Activated CD8-positive, alpha-beta memory T cell treated with anti-CD3 and anti-CD28 coated beads for 48 hours (primary cell): ENCODE measurements at places on chromosomes 7 and 10.

DNA sequence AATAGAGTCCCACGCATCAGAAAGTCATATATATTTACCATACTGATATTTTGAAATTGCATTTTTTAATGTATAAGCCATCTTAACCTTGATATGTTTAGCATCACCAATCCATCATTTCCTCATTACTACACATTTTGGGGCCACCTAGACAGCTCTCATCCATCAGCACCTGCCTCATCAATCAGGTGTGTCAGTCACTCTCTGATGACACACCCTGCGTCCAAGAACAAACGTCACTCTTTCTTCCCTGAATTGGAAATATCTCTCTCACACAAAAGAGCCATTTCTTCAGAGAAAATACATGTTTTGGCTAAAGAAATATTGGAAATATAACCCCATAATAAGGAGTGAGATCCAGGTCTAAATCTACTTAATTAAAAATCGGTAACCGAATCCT is 38.9 kb upstream of the RSU1 start:
- no peak for DNase-seq

DNA sequence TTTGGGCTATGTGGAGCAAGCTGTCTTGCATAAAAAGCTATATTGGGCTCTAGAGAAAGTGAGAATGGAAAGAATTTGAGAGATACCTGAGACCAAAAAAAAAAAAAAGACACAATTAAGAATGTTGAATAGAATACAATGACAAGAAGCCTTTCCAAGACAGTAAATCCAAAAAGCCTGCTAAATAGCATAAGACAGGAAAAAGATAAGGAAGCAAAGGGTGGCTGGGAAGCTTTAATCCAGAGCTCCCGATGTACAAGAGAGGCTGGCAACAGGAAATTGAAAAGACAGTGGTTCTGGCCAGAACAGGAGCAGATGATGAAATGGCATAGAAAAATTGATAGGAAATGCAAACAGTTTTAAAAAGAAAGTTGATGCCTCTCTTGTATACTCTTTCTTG is 174.9 kb downstream of the CACNA2D1 start:
- no peak for DNase-seq

DNA sequence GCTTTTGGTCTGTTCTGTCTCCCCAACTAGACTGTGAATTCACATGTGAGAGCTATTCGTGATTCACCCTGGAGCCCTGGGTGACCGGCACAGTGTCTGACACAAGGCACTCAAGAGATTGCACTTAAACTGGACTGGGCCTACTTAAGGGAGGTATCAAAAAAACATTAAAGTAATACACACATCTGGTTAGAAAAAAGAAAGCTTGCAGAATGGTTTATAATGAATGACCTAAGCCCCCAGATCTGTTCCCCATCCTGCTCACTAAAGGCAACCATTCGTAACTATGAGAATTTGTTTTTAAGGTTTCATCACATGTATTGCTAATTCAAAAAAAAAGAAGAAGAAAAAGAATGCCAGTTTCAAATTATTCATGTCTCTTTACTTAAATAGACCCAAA is 74.5 kb downstream of the DGKI start:
- no peak for DNase-seq

DNA sequence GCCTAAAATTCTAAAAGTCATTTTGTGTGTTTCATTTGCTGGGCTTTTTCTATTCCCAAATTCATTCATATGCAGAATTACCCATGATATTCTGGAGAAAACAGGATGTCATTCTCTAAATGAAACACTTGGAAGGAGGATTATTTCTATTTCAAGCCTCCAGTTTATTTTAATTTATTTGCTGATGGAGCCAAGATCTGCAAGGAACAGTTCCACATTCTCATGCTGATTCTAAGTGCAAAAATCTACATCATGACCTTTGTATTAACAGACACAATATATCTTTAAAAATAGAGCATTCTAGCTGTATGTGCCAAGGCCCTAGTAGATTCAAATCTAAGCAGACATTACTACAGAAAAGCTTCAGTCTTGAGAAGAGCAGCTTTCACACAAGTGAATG is 51.3 kb upstream of the KCND2 start:
- DNase-seq: no peak

- DNase-seq: no peak
Observed at GRCh38 chr7:157949711-157950110, 612.9 kb downstream of the DNAJB6 start.

DNA sequence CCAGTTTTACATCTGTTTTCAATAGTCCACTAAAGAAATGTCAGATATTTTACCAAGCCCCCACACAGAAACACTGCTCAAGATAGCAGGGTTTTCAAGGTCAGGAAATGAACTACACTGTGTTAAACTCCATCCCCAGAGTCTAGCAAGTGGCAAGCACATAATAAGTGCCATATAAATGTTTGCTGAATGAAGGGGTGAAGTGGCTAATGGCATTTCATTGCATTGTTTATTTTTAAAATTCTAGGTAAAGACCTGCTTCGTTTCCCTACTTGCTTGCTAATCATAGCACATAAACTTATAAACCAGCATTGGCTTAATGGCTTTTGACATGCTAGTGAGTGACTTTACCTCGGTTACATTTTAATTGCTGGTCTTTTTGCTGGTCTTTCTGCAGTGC is 322.6 kb downstream of the GRID1 start:
- no peak for DNase-seq

GRCh38 chr7:135151533-135151932 is 3.7 kb downstream of the TMEM140 start:
- no peak for DNase-seq

- DNase-seq: no peak
Observed at GRCh38 chr7:29612596-29612995, 49.0 kb downstream of the PRR15 start.

DNA sequence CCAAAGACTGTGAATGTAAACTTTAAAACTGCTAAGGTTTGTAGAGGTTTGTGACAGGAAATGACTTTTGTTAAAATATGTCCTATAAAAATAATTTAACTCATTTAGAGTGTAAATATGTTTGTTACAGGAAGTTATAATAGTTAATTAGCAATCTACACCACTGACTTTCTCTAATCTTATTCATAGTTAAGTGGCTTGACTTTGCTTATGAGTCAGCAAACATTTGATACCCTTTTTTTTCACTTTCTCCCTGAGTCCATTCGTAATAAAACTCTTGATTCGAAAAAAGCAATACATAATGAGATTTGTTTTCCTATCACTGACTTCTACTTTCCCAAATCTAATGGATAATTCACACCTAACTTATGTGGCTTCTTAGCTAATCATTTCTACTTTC is 317.7 kb upstream of the SEMA3C start:
- no peak for DNase-seq

- DNase-seq: peak; percentile 28
Observed at GRCh38 chr10:88270871-88271713, 312.0 kb downstream of the RNLS start.

DNA sequence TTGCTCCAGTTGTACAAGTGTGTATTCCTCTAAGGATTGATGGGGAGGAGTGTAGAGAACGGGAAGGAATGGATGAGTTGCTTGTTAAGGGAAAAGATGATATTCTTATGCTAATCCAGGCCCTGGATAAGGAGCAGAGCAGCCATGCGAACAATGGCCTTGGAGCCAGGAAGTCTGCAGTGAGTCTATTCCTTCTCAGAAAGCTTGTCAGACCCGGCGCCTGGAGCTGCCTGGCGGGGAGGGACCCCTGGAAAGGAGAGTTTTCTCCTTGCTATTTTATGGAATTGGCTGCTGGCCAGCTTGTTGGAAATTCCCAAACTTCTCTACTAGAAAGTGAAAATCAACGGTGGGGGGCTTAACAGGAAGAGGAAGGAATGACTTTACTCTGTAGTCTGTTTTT is 89.1 kb downstream of the MMRN2 start:
- DNase-seq: no peak

- DNase-seq: no peak
Observed at GRCh38 chr7:157900011-157900410, 563.2 kb downstream of the DNAJB6 start.

- no peak for DNase-seq
Observed at GRCh38 chr7:40717242-40717641, 582.4 kb downstream of the SUGCT start.

- DNase-seq: no peak
Observed at GRCh38 chr10:77564731-77565589, 72.6 kb downstream of the KCNMA1 start.

- no peak for DNase-seq
Observed at GRCh38 chr7:130154501-130155317, 50.5 kb downstream of the TMEM209 start.

DNA sequence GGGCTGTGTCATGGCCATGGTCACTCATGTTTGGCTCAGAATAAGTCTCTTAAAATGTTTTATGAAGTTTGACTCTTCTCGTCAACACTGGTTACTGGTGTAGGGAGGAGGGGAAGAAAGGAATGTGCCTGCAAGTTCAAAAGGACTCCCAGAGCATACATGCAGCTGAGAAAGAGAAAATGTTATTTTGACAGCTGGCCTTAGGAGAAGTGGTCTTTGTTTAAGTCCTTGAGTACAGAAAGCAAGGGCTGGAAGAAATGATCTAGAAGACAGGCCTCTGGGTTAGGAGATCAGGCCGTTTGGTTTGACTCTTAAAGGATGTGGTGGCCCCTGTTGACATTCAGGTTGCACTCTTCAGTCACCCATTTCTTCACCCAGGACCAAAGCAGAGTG is 245.5 kb downstream of the REEP3 start:
- DNase-seq: no peak

DNA sequence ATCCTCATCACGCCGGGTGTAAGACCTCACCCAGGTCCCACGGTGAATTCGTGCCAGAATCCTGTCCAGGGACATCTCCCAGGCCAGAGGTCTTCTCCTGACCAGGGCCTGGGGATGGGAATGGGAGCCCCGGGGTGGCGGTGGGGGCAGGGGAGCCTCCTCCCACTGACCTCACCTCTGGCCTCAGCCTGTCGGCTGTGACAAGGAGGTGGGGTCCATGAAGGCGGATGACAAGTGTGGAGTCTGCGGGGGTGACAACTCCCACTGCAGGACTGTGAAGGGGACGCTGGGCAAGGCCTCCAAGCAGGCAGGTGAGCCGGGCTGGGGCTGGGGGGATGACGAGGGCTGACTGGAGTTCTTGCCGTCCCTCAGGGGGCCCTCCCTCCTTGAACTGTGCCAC is 41.3 kb downstream of the TBATA start:
- DNase-seq: no peak

GRCh38 chr10:60206735-60207134 is 182.9 kb downstream of the ANK3 start:
- DNase-seq: no peak

DNA sequence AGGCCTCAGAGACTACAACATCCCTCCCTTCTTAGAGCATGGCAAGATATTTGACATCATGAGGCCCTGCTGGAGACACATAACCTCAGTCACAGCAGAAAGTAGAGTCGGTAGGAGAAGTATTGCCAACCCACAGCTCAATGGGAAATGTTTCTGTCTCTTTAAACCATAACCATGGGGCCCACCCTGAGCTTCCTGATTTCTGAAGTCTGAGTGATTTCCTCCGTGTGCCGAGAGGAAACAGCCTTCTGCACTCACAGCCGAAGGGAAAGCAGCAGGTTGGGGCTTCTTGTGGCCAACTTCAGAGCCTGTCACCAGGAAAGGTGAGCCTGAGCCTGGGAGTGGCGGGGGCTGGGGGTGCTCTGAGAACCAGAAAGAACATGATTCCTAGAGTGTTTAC is at the start of gene GIMAP1:
Gene GIMAP1 (plus strand): TSS at position 246 of the 400 bp plus-strand sequence. CDS start 2,435 bp downstream, outside the sequence.
- DNase-seq: peak; percentile 21

DNA sequence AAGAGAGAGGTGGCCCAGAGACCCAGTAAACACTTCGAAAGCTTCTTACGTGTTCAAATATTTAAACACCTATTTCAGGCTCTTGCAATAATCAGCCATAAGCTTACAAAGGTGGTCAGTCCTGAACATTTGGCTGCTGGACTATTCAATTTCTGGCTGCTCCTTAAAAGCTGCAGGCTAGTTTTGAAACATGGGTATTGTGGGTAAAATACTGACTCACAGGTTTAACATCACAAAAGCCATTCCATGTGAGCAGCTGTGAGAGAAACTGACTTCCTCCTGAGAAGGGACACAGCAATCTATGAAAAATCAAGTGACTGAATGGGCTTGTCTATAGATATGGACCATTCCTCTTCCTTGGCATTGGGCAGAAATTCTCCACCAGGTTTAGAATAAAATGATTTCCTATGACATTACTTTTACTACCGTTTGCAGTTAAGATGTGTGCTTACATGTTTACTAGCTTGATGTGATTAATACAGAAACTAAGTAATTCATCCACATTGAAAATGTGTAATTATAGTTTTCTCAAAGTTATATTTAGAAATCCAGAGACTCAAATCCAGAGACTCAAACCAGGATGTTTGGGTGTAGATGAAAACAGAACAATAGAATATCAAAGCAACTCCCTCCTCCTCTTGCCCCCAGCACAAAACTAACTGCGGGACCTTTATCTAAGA is 252.3 kb downstream of the GATA3 start:
- DNase-seq: no peak

GRCh38 chr10:109411917-109412316 is 511.4 kb downstream of the XPNPEP1 start:
- DNase-seq: no peak

- DNase-seq: no peak
Observed at GRCh38 chr10:3486346-3487065, 298.5 kb downstream of the KLF6 start.

DNA sequence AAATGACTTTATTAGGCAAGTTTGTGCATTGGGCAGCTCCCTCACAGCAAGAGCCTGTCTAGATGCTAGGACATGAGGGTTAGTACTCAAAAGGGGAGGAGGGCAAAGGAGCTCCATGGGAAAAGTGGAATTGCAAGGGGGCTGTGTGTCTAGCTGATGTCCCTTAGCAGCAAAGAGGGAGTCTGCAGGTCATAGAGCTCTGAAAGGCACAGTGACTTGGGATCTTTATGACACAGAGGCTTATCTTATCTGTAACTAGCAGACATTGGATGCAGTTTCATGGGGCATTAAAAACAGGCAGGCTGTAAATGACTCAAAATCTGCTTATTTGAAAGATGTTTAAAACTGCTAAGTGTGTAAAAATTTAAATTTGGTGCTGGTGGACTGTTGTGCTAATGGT is 556.2 kb upstream of the FZD8 start:
- no peak for DNase-seq

GRCh38 chr7:40918701-40919271 is 784.0 kb downstream of the SUGCT start:
- DNase-seq: no peak

DNA sequence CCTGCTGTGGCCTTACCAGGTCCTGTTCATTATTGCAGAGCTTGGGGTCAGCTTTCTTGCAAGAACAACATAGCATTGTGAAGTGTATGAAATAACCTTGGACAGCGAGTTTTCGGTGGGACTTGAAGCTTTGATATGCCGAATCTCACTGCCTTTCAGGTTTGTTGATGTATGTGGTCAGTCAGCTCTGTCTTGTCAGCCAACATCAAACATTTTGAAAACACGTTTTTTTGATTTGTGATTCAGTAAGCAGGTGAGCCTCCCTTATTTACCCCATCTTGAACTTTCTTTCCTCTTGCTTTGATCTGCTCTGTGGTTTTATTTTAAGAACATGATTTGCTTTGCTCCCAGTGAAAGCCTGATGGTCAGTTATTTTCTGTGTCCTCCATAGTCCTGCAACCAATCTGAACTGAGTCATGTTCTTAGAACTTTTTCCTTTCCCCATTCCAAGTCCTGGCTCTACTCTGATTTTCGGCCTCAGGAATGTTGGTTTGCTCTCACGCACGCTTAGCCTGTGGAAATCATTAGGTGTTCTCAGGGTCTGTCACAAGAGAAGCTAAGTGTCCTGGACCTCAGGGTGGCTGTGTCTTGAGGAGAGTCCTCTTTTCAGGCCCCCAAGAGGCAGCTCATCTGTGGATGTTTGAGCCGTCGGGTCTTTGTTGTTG is 8.7 kb downstream of the WBP1L start:
- no peak for DNase-seq

- no peak for DNase-seq
Observed at GRCh38 chr7:155663937-155664336, 19.5 kb downstream of the RBM33 start.

GRCh38 chr7:17994079-17994850 is 33.4 kb downstream of the PRPS1L1 start:
- no peak for DNase-seq
